Natural killer cell treated with Interleukin-12 subunit alpha and Interleukin-12 subunit beta and Interleukin-15 and Interleukin-18, amount 100 ng/mL, for 72 hours (primary cell): ENCODE measurements at places on chromosomes 5 and 9. TPM values are rescaled to one million over a fixed set of nuclear protein-coding genes. Genes with fewer than 3 reads are reported as not detected.

GRCh38 chr5:139389701-139390638 is at the start of gene MZB1:
MZB1 (minus strand) TSS chr5:139389913; CDS start chr5:139389856, 57 bp downstream.
- peak within 1 kb of the TSS; percentile 97 for H3K27ac ChIP-seq
- no peaks in the 10 kb centered on the region for H3K27me3 ChIP-seq
- peaks cover 50% of the 10 kb centered on the region for H3K4me1 ChIP-seq
- H3K36me3 ChIP-seq = no peaks in the 10 kb centered on the region
- DNase-seq = peak; percentile 86

Gene AQP3
- total RNA-seq = 1.9 TPM

Gene IL3
- total RNA-seq = 0.36 TPM

DNA sequence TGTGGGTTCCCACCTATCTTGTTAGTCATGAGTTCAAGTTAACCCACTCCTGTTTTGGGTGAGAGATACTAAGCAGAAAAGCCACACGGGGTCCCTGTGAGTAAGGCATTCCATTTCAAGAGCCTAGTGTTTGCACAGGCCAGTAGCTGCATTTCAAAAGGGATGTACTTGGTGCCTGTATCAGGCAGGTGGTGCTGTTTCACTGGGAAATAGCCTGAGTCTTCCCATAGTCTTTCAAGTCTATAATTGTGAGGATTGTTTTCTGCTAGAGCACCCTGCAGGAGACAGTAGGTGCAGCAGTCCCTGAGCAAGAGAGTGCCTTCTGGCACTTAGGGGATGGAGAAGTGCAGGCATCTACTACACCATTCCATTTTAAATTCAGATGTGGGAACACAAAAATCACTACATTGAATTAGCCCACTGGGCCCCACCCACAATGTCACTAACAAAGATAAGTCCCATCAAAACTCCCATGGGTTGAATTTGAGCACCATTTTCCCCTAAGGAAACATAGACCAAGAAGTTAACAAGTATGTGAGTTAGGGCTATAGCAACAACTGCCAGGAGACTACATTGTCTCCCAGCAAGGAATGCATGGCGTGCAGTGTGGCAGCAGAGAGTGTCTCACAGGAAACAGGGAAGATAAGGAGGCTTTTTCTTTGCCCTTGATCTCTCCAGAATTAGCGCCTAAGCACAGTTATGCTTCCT is 263.2 kb downstream of the COX7C start:
- no peaks in the 10 kb centered on the region for H3K4me1 ChIP-seq
- H3K27me3 ChIP-seq = peaks cover 15% of the 10 kb centered on the region
- H3K36me3 ChIP-seq = no peaks in the 10 kb centered on the region
- DNase-seq = no peak
- no peak overlapping the region for H3K27ac ChIP-seq

Gene SPINK6
- total RNA-seq = not detected

- no peaks in the 10 kb centered on the region for H3K36me3 ChIP-seq
- no peaks in the 10 kb centered on the region for H3K27me3 ChIP-seq
- no peak overlapping the region for H3K27ac ChIP-seq
- no peaks in the 10 kb centered on the region for H3K4me1 ChIP-seq
- no peak for DNase-seq
These were observed 51.4 kb downstream of the COL23A1 start for GRCh38 chr5:178538741-178539229.

GRCh38 chr5:172322028-172322965 is 38.7 kb upstream of the UBTD2 start:
- no peak overlapping the region for H3K27ac ChIP-seq
- no peaks in the 10 kb centered on the region for H3K4me1 ChIP-seq
- no peaks in the 10 kb centered on the region for H3K27me3 ChIP-seq
- no peak overlapping the region for H3K4me3 ChIP-seq
- DNase-seq = no peak

DNA sequence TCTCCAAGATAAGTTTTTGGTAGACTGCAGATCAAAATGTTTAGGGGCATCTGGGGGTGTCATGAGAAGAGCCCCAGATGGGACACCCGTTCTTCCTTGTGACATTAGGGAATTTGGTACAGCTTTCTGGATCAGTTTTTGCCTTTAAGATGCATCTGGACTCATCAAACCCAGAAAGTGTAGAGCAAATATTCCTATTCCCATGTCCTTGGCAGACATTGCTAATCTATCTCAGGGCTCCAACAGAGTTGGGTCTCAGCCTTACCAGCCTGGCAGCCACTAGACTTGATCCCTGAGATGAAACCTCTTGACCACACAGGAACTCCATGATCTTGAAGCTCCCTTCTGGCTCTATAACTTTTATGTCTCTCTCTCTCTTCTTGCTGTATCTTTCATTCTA is 35.6 kb downstream of the ERGIC1 start:
- no peak overlapping the region for H3K27ac ChIP-seq
- no peak for DNase-seq
- peaks cover 17% of the 10 kb centered on the region for H3K4me1 ChIP-seq
- no peaks in the 10 kb centered on the region for H3K36me3 ChIP-seq

- no peak overlapping the region for H3K4me3 ChIP-seq
- H3K27me3 ChIP-seq = no peaks in the 10 kb centered on the region
- peaks cover 12% of the 10 kb centered on the region for H3K4me1 ChIP-seq
- H3K36me3 ChIP-seq = no peaks in the 10 kb centered on the region
- H3K27ac ChIP-seq = no peak overlapping the region
- DNase-seq = no peak
These were observed 49.9 kb downstream of the ZSWIM6 start for GRCh38 chr5:61381968-61382367.
